ENCODE measurements at places on chromosomes 11 and 22. TPM values are rescaled to one million over a fixed set of nuclear protein-coding genes. Genes with fewer than 3 reads are reported as not detected.

DNA sequence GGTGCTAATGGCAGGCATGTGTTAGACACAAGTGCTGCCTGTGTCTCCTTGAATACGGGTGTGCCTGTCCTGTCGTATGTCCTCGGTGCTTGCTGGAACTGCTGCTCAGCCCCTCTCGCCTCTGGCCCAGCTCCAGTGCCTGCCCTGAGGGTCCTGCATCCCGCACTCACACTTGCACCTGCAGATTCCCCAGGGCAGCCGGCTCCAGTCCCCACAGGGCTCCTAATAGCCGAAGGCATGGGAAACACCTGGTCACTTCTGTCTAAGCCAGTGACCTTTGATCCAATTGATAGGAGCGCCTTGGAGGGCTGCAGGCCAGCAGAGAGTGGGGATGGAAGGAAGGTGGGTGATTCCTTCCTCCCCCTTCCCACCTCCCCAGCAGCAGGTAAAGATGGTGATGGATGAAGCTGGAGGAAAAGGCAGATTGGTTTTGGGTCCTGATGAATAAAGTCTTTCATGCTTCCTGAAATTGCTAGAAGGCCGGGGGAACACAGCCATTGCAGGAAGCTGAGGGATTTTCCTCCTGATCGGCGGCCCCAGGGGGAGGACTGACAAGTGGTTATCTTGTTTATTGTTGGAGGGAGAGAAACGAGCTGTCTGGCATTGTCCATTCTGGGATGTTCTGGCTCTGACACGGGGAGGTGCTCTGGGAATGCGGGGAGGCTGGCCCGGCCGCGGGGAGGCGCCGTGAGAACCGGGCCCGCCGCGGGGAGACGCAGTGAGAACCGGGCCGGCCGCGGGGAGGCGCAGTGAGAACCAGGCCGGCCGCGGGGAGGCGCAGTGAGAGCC is 110.9 kb upstream of the B3GAT1 start:
- DNase-seq: no peak

GRCh38 chr22:36563898-36564297 is 34.9 kb upstream of the EIF3D start:
- no peak for DNase-seq

Gene CBX6
- total RNA-seq: 34.7 TPM

DNA sequence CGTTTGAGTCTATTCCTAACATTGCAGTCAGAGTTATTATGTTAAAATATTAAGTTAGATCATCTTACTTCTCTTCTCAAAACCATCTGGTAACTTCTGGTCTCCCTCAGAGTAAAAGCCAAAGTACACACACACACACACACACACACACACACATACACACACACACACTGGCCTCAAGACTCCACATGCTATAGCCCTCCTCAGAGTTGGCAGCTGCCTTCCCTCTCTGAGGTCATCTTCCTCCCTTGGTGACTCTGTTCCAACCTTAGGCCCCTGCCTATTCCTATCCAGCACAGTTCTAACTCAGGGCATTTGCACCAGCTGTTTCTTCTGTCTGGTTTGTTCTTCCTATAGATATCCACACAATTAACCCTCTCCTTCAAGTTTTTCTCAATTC is 272.0 kb upstream of the SESN3 start:
- no peak for DNase-seq

DNA sequence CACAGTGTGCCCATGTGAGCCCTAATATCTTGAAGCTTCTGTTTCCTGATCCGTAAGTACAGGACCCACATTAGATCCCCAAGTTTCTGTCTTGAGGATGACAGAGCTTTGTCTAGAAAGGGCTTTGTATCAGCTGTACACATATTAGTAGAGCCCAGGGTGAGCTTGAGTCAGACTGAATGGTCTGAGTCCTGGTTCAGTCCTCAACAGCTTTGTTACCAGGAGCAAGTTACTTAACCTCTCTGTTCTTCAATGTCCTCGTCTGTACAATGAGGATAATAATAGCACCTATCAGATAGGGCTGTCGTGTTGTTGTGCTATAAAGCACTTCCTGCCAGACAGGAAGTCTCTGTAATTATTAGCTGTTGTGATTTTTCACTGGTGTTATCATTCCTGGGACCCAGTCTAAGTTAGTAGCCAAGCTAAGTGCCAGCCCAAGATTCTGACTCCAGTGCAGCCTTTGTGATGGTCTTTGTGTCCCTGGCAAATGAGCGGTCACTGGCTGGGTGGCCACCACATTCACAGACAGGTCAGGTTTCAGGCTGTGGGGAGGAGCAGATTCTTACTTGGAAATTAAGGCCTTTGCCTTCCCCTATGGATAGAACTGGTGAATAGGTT is 6.8 kb downstream of the TOM1 start:
- no peak for DNase-seq

- no peak for DNase-seq
Measured at GRCh38 chr11:57312511-57313021, 12.2 kb downstream of the TNKS1BP1 start.

- peak; percentile 41 for DNase-seq
Measured at GRCh38 chr11:27464289-27464696, 8.3 kb downstream of the LGR4 start.

Gene POTEH
- total RNA-seq: not detected

Gene LRRN4CL
- total RNA-seq: 15.1 TPM

Gene BDNF
- total RNA-seq: 0.44 TPM
